ENCODE measurements at places on chromosomes 11 and 22.

DNA sequence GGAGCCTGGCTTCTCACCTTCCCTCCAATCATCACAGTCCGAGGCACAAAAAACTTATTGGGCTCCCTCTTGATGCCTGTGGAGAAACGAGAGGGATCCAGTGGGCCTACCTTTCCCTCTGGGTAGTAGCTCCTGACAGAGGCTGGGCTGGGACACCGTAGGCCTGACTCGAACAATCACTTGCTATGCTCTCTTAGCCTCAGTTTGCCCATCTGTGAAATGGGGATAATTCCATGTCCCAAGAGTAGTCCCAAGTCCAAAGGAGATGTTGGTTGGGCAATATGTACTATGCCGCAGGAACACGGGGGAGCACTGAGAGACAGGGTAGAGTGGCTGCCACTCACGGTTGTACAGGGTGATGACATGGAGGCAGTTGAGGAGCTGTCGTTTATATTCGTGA, 7.6 kb upstream of the RASGRP2 start:
- DNase-seq: no peak

GRCh38 chr11:71977743-71978418, 20.8 kb upstream of the IL18BP start:
- peak; percentile 15 for DNase-seq

GRCh38 chr11:8794677-8795103, 112.1 kb downstream of the RPL27A start:
- peak; percentile 12 for DNase-seq

DNA sequence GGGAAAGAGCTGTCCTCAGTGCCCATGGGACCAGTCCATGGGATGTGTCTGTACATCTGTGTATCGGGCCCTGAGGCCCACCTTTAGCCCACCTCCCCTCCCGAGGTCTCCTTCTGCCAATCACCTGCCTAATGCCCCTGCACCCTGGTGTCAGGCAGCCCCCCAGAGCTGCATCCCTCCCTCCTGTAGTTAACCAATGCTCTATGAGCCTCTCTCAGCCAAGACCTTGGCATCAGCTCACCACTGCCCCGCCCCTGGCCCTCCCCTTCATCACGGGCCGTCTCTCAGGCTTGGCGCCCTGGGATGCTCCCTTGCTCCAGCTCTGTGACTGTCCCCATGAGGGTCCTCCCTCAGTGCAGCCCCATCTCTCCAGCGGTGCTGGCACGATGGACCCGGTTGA, 18.5 kb downstream of the MGAT3 start:
- no peak for DNase-seq

- no peak for DNase-seq
Observed at GRCh38 chr11:34665077-34665835, 44.4 kb downstream of the EHF start.

DNA sequence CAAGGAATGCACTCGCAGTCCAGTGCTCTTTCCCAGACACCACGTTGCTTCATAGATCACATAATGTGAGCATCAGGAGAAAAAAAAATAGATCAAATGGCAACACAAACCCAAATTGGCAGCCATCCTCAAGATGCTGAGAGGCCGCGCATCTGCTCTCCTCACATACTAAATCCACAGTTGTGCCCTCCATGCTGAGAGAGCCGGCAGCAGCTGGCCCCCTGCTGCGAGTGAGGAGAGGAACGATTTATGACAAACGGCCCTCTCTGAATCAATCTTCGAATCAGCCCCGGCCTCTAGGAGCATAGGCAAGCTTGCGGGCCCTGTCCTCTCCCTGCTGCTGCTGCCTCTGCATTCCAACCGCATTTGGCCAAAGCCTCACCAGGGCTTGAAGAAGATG, 159.9 kb upstream of the TENM4 start:
- no peak for DNase-seq

GRCh38 chr11:16547879-16548278, 190.6 kb upstream of the C11orf58 start:
- DNase-seq: no peak

GRCh38 chr22:19850763-19851109, 3.9 kb downstream of the GNB1L start:
- no peak for DNase-seq

DNA sequence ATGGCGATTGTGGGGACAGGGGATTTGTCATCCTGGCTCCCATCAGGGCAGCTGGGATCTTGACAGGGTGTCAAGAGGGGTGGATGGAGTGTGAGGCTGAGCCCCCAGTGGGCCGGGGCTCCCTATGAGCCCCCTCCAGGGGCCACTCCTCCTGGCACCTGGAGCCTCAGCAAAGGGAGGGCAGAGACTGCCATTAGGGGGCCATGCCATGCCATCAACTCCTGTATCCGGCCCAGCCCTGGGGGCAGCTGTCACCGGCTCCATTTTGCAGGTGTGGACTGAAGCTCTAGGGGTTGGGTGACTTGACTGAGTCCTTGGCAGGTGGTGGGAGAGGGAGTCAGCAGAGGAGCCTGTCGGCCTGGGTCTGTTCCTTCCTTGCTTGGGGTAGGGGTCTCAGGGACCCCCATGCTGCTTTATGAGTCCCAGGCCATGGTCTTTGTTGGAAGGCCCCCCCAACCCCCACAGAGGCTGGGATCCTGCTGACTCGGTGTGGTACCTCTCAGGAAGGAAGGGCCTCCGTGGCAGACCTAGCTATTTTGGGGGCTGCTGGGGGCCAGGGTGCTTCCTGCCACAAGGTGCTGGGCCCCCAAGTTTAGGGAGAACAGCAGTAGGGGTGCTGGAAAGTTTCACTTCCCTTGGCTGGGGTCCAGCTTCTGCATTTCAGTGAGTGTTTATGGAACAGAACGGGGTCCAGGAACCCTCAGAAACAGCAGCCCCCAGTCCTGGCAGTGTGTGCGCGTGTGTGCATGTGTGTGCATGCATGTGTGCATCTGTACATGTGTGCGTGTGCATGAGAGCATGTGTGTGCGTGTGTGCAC, 1.5 kb downstream of the ACY3 start:
- no peak for DNase-seq

DNA sequence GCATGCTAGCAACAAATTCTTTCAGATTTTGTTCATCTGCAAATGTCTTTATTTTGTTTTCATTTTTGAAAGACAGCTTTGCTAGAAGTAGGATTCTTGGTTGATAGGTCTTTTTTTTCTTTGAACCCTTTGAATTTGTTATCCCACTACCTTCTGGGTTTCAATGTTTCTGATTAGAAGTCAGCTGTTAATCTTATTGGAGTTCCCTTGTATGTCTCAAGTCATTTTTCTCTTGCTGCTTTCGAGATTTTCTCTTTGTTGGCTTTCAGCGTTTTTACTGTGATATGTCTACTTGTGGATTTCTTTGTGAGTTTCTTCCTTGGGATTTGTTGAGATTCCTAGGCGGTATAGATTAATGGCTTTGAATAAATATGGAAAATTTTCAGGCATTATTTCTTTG, 27.2 kb upstream of the MS4A8 start:
- DNase-seq: no peak

DNA sequence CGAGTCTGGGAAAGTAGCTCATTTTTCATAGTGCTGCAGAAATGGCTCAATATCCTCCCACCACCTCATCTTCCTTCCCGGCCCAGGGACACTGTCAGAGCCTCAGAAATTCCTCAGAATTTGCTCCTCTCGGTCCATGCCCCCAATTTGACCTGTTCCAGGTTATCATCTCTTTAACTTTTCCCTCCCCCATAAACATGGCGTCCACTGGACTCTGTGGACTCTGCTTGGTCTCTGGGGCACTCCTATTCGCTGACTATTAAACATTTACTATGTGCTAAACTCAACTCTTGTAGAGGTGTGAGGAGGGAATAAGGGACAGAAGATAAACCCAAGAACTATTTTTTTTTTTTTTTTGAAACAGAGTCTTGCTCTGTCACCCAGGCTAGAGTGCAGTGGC, 8.2 kb upstream of the PC start:
- DNase-seq: no peak

DNA sequence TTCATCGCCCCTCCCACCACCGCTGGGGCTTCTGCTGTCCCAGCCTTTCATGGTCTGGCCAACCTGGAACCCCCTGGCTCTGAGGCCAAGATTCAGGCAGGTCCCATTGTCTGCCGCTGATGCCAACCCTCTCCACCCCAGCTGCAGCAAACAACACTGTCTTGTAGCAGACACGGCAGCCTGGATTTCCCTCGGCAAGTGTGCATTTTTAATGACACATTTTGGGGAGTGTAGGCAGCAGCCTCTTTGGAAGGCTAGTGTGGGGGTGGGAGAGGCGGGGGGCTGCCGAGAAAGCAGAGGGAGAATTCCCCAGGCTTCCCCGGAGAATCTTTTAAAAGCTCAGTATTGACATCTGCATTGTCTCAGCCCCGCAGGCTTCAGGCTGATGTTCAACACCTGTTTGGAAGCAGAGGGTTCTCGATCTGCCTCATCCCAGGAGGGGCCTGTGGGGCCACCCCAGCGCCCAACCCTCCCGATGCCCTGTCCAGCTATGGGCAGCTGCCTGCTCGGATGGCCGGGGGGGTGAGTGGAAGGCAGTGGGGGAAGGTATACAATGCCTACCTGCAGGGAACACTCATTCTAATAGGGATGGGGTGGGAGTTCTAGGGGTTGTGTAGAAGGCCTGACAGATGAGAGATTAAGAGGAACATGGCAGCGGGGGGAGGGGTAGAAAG, 41.5 kb downstream of the NECTIN1 start:
- no peak for DNase-seq

- DNase-seq: no peak
Observed at GRCh38 chr11:64059339-64060140, 23.8 kb downstream of the FLRT1 start.

DNA sequence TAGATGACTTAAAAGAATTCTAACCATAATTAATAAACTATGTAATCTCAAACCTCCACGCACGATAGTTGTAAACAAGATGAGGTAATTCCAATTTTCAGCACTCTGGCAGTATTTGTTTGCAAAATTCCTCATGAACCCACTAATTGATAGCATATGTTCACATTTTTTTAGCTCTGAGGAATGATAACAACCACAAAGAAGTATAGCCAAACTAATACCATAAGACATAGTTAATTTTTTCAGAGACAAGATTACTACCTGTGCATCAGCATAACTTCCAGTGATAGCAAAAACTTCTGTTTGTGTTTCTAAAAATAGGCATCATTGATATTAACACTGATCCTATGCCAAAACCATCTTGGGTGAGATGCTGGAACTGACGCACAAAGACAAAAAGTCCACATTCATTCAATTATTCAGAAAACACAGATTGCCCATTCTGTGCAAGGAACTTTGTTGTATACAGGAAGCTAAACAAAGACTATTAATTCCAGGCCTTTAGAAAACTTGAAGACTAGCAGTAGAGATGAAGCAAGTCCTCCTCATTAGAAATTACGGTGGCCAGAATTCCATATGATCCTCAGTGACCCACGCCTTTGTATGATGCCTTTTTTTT, 57.7 kb downstream of the PDGFD start:
- no peak for DNase-seq

DNA sequence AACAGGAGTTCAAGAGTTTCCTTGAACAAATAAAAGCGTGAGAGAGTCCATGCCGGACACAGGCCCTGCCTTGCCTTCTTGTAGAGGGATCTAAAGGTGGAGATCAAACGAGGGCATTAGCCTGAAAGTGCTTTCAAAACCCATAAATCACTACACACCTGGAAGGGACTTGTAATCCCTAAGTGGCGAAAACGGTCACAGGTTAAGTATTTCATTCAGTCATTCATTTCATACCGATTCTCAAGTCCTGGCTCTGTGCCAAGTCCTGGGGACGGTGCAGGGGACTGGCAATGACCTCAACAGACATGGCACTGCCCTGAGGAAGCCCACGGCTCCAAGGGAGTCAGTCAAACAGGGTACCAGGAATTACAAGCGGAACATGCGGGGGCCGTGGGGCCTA, 26.6 kb downstream of the ELFN2 start:
- DNase-seq: no peak

DNA sequence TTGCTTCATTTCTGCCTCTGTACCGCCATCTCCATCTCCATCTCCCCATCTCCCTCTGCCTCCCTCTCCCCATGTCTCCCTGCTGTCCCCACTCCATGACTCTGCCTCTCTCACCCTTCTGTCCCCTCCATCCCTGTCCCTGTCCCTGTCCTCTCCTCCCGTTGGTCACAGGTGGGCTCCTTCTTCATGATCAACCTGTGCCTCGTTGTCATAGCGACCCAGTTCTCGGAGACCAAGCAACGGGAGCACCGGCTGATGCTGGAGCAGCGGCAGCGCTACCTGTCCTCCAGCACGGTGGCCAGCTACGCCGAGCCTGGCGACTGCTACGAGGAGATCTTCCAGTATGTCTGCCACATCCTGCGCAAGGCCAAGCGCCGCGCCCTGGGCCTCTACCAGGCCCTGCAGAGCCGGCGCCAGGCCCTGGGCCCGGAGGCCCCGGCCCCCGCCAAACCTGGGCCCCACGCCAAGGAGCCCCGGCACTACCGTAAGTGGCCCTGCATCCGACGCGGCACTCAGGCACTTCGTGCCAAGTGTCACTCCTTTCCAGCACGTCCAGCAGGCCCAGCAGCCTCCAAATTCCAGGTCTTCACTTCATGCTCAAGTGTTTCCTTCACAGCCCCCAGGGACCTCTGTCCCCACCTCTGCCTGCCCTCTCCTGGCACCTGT, 76.0 kb downstream of the CACNA1I start:
- no peak for DNase-seq

DNA sequence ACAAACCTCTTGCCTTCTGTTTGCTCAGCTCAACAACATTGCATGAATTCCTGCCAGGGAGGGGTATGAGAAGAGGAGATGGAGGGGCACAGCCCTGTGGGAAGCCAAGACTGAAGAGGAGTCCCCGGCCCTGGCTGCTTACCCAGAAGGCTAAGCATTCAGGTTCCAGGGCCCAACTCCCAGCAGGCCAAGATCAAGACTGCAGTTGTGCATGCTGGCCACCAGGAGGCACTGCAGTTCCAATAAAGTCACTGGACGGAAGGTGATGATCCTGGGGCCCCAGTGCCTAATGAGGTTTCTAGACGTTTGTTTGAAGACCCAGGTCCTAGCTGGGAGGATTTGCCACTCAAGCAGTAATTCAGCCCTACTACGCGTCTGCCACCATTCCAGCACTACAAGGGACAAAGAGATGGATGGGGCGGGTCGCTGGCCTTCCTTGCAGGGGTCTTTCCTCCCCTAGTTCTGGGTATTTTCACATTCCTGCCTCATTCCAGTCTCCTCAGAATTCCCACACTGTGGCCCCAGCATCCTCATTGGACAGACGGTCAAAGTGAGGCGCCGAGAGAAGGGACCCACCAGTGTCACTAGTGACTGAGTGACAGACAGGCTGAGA, 23.6 kb downstream of the ALX4 start:
- DNase-seq: peak; percentile 43

DNA sequence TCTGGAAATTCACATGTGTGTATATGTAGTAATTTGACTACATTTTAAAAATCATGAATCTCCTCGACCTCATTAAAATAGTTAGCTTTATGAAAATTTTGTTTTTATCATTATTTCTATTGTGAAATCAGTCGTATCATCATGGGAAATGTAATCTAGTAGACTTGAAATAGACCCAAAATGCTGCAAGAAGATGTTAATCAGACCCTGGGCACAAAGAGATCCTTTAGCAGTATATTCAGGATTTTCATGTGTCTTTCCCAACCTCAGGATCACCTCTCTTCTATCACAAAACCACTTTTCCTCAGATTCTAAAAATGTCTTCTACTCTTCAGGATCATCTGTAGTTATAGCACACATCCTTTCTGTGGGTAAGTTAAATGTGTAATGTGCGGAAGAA, 74.9 kb upstream of the ADSL start:
- DNase-seq: no peak

- no peak for DNase-seq
Observed at GRCh38 chr11:70265341-70265740, 5.1 kb upstream of the PPFIA1 start.

- no peak for DNase-seq
Observed at GRCh38 chr11:127451861-127452260, 451.3 kb upstream of the KIRREL3 start.

Data from HCT116 (cell line).